ENCODE measurements at places on chromosomes 12 and 14.

DNA sequence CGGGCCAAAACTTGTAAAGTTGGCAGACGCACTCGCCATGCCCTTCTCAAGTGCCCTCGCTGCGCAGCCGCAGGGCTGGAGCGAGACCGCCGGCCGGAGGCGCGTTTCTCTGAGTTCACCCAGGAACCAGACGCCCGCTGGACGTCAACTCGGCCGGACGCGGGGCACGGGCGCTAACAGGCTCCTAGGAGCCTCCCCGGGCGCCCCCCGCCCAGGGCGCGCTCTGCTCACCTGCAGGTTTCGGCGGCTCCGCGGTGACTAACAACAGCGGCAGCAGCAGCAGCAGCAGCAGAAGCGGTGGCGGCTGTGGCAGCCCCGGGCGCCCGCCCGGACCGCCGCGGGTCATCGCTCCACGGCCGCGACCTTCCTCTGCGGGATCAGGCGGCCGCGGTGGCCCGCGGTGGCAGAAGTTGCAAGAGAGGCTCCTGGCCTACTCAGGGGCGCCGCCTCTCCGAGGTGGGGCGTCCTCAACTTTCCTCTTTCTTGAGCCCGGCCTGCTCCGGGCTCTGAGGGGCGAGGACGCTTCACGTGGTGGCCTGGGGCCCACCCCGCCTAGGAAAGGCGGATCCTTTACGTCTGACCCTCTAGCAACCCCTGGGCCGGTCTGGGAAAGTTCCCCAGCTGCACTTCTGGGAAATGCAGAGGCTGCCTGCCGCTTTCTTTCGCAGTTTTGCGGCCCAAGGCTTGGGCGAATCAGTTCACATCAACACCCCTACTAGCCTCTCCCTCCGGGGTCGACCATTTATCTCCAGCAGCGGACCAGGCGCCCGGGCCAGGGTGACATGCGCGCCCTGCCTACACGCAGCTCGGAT is at the start of gene PLBD1:
Gene PLBD1, minus strand, starts transcription at position 533 of the 812 bp plus-strand sequence. Its CDS starts 187 bp downstream, at position 346.
- peak; percentile 90 for DNase-seq

GRCh38 chr14:90303473-90303872 is 28.3 kb downstream of the NRDE2 start:
- no peak for DNase-seq

DNA sequence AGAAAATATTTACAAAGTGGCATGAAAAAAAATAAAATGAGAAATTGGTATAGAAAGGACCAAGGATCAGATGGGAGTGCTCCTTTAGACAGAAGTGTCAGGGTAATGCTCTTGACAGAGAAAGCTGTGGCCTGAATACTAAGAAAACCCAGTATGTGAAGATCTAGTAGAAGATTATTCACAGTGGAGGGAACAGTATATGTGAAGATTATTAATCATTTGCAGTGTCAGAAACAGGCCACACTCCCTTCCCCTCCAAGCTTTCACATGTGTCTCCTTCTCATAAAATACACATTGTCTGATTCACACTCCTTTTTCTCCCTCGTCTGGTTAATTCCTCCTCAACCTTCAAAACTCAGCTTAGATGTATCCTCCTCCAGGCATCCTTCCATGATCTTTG is 41.3 kb downstream of the CAPS2 start:
- DNase-seq, result no peak

GRCh38 chr12:116064493-116064892 is 213.0 kb downstream of the MED13L start:
- DNase-seq, result no peak

GRCh38 chr12:120235369-120236323 is 29.9 kb downstream of the PXN start:
- no peak for DNase-seq

DNA sequence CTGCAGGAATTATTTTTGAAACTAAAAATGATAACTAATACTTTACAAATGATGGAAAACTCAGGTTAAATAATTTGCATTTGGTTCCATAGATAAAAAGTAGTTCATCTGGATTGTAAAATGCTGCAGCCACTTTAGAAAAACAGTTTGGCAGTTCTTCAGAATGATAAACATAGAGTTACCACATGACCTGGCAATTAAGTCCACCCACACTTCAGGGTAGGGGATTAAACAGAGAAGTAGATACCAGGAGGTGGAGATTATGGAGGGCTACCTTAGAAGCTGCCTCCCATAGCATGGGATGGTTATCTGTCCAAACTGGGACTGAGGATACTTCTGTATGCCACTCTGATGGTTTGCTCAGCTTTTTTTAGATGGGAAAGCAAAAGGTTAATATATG is 22.2 kb downstream of the ARF6 start:
- DNase-seq, result no peak

- DNase-seq, result no peak
Measured at GRCh38 chr12:18141048-18141982, 51.3 kb upstream of the RERGL start.

- no peak for DNase-seq
Measured at GRCh38 chr12:93722835-93723567, 45.8 kb downstream of the CRADD start.

GRCh38 chr12:111260732-111261131 is 108.2 kb downstream of the PHETA1 start:
- no peak for DNase-seq

DNA sequence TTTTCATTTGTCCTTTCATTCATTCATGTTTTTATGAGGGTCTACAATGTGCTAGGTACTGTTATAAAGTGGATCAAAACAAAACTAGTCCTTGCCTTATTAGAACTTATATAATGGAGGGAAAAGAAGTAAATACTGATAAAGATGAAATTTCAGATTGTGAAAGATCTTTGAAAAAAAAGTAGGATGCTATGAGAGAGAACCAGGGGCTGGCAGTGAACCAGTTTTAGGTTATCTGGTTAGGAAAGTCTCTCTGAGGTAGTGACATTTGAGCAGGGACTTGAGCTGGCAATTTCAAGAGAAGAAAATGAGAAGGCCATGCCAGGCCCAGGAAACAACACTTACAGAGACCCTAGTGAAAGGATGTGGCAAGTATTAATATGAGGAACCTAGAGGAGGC is 57.3 kb upstream of the E2F7 start:
- DNase-seq, result no peak

GRCh38 chr12:94620621-94621020 is 29.7 kb downstream of the TMCC3 start:
- no peak for DNase-seq

GRCh38 chr12:132186857-132187620 is 42.8 kb downstream of the NOC4L start:
- no peak for DNase-seq

DNA sequence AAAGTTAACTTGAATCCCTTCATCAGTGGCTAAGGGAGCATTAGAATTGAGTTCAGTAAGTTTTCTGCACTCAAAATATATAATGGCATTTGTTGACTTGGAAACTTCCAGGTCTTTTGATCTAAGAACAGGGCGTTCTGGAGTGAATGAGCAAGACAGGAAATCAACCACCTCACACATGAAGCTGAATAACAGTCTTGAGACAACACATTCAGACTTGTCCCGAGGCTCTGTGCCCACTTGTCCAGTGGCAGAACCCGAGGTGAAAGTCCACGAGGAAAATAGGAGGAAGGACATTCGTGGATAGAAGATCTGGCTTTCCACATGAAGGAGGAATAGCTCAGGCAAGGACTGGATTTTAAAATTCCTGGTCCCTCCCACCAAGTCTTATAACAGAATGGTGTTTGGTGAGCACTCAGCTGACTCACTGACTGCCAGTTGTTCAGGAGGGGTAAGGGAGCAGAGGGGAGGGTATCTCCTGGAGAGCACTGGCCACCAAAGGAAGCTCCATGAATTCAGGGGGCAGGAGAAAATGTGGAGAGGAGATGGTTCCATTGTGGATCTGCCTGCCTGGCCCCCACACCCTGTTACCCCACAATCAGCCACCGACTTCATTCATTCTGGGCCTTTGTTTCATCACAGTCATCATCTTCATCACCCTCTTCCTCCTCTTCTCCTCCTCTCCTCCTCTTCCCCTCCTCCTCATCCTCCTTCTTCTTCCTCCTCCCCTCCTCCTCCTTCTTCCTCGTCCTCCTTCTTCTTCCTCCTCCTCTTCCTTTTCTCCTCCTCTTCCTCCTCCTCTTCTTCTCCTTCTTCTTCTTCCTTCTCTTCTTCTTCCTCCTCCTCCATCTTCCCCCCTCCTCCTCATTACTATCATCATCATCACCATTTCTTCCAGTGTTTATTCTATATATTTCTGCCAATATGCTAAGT is 620.1 kb downstream of the MED13L start:
- DNase-seq, result no peak

DNA sequence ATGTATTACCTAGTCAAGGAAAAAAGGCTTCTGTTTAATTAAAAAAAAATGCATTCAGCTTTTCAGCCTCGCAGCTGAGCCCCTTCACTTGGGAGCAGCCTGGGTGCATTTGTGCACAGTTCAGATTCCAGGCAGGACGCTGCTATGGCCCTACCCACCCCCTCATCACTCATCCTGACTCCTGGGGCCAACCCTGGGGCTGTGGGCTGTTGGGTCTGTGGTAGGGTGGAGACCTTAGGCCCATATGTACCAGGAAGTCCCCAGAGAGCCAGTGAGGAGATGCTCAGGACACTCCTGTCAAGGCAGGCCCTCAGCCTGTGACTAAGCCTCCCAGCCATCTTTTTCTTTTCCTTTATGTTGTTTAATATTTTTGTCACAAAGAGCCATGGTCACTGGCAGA is 9.3 kb upstream of the CDCA4 start:
- no peak for DNase-seq

DNA sequence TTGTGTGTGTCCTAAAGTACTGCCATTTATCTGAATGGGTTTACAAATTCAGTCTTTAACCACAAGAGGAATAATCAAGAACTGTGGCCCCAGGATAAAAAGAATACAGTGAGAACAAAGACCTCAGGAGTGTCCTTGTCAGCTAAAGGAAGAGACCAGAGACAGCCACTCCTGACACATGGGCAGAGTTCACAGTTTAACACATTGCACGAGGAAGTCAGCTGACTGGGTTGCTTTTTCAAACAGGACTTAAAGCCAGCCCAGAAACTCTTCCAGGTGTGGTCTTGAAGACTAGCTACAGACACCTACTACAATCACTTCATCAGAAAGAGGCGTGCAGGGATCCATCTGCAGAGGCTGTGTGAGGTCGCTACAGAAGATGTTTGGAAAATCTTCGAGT is 42.8 kb downstream of the GNS start:
- DNase-seq, result no peak

GRCh38 chr14:63676615-63677014 is 34.9 kb upstream of the WDR89 start:
- DNase-seq, result no peak

DNA sequence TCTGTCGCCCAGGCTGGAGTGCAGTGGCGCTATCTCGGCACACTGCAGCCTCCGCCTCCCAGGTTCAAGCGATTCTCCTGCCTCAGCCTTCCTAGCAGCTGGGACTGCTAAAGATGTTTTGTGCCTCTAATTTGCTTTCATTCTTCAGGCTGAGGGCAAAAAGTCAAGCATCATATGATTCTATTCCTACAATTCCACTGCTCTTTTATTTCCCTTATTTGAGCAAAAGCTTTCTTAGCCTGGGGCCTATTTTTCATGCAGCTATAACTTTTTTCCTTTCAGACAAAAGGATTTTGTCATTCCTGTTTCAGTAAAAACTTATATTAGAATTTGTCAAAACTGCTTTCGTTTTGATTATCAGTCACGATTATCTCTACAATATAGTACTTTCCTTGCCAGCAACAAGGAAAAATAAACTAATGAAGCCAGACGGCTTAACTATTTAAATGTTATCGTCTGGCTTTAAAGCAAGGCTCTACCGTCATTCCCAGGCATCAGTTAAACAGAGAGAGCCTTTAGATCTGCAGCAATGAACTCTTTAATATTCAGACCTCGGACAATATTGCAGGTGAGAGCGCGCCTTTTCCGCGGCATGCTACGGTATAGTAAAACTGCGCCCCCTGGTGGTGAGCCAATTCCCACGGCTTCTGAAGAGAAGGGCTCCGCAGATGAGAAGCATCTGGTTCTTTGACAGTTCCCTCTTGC is 1.4 kb upstream of the SLC2A13 start:
- peak; percentile 95 for DNase-seq
